ENCODE measurements at places on chromosomes 5 and 9.

DNA sequence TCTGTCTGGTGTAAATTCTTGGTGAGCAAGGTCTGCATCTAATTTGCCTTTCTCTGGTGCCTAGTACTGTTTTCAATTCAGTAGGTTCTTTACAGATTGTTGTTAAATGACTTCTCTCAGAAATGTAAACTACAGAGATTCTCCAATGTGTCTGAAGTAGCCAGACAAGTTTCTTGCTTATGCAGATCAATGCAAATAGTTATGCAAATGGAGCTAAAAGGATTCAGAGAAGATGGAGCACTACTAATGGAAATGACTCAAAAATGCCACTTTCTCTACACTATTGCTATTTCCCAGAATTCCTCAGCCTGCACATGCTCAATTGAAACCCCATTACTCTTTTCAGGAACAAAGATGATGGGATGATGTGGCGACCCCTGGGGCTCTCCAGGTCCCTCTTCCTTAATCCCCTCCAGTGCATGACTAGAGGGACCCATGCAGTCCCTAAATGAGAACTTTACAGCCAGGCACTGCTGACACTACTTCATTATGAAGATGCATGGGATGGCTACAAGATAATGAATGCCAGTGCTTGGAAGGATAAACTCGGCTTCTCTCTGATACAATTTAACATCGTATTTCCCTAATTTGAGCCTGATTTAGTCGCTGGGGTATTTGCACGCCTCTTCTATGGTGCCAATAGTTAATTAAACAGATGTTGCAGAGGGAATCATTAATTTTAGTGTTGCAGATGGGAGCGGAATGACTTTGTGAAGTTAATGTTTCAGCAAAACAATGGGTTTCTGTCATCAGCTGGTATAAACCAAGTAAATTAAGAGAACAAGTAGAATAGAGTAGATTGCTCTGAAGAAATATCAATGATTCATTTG lies 753.2 kb downstream of the TLR4 start:
- no peak for DNase-seq

- DNase-seq = no peak
Observed at GRCh38 chr9:19926774-19927173, 137.9 kb upstream of the SLC24A2 start.

GRCh38 chr5:100517301-100517974 lies 17.7 kb upstream of the FAM174A start:
- no peak for DNase-seq

- DNase-seq = no peak
Observed at GRCh38 chr5:31113101-31113500, 80.4 kb upstream of the CDH6 start.

GRCh38 chr5:170582644-170583330 lies 79.0 kb downstream of the KCNIP1 start:
- DNase-seq = no peak

GRCh38 chr5:140235791-140236551 lies 61.0 kb downstream of the CYSTM1 start:
- no peak for DNase-seq

GRCh38 chr9:35508069-35508468 lies 18.2 kb downstream of the RUSC2 start:
- DNase-seq = no peak

DNA sequence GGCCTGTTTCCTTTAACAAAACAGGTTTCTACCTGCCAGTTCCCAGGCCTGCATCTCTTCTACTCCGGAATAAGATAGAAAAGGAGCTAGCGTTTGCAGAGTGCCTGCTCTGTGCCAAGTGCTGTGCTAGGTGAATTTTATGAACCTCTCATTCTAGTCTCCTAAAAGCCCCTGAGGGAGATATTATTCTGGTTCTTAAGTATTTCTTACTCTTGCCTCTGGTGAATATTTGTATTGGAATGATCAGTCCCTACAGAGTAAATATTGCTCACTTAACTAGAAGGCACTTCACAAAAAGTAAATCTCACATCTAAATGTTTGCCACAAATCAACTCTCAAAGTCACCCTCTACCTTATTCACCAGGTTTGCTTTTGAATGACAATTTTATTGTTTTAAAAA lies 227.1 kb downstream of the AUH start:
- DNase-seq = no peak

DNA sequence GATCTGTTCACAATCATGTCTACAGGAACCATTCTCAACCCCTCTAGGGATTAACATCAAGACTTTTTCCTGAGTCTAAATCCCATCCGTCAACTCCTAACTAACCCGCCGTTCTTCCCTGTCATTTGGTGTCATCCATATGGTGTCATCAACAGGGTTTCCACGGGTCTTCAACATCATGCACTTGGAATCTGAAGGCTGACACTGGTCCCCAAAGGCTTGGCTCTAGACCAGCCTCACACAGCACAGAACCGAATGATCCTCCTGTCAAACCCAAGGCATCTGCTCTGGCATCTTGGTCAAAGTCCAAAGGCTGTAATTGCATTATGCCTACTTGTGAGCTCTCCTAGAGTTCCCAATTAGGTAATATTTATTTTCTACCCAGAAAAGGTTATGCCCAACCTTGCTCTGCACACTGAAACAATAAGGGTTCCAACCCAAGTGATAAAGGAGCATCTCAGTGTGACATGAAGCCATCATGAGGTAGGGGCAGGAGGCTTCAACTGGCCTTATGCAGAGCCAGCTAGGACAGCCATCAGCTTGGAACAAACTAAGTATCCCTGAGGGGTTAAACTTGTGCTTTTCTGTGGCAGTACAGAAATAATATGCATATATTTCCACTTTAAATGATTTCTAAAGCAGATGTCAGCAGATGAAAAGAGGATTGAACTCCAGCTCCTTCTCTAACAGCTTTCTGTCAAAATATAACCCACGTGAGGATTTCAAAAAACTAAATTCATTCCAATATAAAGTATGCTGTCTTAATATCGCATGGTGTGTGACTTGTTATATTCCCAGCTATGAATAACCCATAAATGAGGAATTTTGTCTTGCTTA lies 13.9 kb downstream of the ENC1 start:
- no peak for DNase-seq

- DNase-seq = no peak
Observed at GRCh38 chr5:151151793-151152192, 5.8 kb downstream of the ANXA6 start.

- DNase-seq = no peak
Observed at GRCh38 chr9:72597181-72597517, 75.7 kb downstream of the TMC1 start.

GRCh38 chr5:96004087-96004486 lies 42.4 kb upstream of the ELL2 start:
- no peak for DNase-seq

DNA sequence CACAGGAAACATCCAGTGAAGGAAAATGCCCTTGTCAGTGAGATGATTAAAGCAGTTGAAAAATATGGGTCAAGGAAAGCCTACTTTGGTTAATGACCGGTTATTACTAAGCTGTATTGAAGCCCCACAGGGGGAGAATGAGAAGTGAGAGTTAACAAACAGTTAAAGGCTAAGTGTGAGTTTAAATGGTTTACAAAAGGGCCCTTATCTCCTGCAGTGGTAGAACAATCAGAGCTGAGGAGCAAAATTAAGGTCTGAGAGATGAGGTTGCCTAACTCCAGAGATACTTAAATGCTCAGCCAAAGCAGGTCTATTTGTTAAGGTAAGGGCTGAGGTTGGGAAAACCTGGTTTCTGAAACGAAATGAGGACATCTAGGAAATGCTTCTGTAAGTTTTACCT lies 75.1 kb upstream of the FER start:
- no peak for DNase-seq

- peak; percentile 68 for DNase-seq
Observed at GRCh38 chr5:73451224-73452130, 2.9 kb upstream of the FOXD1 start.

DNA sequence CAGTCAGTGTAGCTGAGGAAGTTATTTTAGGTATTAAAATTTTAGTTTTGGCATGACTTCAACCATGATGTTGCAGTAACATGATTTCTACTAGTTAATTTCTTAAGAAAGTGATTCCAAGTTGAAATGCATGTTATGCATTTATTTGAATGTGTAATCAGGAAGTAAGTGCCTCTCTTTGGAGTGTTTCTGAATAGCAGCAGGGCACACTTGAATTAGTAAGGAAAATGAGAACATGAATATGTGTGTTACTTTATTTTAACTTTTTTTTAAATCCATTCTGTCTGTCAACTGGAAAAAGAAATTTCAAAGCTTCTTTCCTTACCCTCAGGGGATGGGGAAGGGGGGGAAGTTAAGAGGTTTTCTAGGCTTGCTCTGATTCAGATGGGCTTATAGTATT lies 40.4 kb downstream of the CTNNA1 start:
- no peak for DNase-seq

- no peak for DNase-seq
Observed at GRCh38 chr5:159104051-159104651, 4.4 kb upstream of the EBF1 start.

- no peak for DNase-seq
Observed at GRCh38 chr5:137747848-137748247, 6.3 kb downstream of the HNRNPA0 start.

- DNase-seq = no peak
Observed at GRCh38 chr5:13816126-13816525, 128.4 kb downstream of the DNAH5 start.

DNA sequence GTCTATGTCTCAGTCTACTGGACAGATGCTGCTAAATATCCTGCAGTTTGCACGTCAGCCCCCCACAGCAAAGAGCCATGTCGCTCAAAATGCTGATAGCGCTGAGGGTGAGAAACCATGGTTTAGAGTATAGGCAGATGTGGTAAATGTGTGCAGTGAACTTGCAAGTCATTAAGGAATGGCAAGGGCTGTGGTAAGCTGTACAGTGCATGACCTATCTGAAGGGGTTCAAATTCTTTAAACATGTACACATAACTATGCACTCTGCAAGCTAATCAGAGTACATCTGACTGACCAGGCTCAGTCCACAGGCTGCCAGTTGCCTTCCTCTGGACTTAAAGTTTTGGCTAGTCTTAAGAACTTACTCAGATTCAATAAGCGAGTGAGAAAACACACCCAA lies 170.7 kb downstream of the CFAP90 start:
- DNase-seq = no peak

DNA sequence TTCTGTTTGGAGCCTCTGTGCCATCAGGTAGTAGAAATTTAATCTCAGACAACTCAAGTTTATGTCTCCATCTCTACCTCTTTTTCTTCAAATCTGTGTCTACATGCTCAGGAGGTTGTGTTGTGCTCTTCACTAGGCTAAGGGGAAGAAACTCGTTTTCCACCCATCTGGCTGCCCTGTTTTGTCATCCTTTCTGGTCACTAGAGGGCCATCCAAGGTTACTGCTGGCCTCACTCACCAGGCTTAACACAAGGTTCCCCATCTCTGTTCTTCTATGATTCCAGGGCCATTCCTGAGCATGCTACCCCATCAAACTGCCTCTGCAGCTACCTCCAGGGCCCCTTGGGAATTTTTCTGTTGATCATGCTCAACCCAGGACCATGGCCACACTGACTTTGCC lies 213.3 kb upstream of the FBXL7 start:
- DNase-seq = no peak

- no peak for DNase-seq
Observed at GRCh38 chr5:102747386-102748166, 7.5 kb upstream of the PAM start.

GRCh38 chr9:7392148-7392547 lies 407.4 kb downstream of the DMAC1 start:
- no peak for DNase-seq

- no peak for DNase-seq
Observed at GRCh38 chr5:172531704-172532026, 77.3 kb upstream of the SH3PXD2B start.

DNA sequence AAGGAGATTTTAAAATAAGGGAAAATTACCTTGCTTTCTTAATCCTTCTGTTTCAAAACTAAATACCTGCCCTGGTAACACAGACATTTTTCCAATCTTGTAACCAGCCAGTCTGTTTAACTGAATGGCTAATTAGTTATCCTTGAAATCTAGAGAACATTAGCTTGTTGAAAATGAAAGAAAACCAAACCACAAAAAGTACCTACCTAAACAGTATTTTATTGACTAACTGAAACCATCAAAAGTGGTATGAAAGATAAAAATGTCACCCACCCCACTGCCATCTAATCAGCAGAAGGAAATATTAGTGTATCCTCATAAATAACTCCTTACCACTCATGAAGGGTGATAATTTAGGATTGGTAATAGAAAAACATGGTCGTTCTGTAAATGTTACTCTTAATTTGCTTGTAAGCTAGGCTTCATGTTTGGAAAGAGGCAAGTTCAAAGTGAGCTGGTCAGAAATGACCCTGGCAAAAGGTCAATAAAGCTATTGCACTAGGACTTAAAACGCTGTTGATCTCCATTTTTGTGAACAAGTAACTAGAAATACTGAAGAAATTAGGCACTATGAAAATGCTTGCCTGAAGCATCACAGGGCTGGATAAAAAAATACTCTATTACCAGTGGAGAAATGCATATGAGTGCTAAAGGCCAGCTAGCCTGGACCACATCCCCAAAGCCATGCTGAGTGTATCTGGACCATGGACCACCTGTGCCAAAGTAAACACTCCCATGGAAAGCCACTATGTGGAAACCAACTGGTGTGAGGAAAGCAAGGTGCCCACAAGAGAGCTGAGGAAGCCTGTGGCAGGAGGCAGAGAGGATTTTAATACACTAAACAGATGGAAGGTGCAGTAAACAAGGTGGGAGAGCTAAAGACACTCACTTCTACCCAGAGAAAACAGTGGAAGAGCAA lies 8.4 kb downstream of the SEMA5A start:
- no peak for DNase-seq

DNA sequence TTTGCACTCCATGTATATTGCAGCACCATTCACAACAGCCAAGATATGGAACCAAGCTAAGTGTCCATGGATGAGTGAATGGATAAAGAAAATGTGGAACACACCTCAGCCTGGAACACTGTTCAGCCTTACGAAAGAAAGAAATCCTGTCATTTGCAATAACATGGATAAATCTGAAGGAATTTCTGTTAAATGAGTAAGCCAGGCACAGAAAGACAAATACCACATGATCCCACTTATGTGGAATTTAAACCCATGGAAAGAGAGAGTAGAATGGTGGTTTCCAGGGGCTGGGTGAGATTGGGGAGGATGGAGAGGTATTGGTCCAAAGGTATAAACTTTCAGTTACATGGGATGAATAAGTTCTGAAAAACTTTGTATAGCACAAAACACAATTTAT lies 228.9 kb upstream of the CD180 start:
- no peak for DNase-seq

DNA sequence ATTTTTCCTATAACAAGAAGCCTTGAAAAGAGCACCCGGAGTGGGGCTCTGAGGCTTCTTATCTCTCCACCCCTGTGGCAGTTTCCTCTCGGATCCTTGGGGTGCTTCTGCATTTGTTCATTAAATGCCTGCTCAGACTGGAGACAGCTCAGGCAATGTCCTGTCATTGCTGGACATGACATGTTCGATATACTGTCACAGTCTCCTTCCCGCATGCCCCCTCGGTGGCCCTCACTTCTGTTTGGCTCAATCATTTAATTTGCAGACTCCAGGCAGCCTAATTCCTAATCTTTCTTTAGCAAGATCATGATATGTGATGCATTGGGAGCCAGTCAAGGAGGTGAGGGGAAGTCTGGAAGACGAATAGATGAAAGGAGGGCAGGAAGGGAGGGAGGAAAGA lies 37.5 kb upstream of the CPEB4 start:
- DNase-seq = no peak

- DNase-seq = no peak
Observed at GRCh38 chr9:981491-981898, 5.0 kb downstream of the DMRT3 start.
